ENCODE measurements at places on chromosomes 3 and 15. TPM values are rescaled to one million over a fixed set of nuclear protein-coding genes. Genes with fewer than 3 reads are reported as not detected.

GRCh38 chr3:171257251-171258203, 202.7 kb downstream of the TNIK start:
- DNase-seq, result no peak

DNA sequence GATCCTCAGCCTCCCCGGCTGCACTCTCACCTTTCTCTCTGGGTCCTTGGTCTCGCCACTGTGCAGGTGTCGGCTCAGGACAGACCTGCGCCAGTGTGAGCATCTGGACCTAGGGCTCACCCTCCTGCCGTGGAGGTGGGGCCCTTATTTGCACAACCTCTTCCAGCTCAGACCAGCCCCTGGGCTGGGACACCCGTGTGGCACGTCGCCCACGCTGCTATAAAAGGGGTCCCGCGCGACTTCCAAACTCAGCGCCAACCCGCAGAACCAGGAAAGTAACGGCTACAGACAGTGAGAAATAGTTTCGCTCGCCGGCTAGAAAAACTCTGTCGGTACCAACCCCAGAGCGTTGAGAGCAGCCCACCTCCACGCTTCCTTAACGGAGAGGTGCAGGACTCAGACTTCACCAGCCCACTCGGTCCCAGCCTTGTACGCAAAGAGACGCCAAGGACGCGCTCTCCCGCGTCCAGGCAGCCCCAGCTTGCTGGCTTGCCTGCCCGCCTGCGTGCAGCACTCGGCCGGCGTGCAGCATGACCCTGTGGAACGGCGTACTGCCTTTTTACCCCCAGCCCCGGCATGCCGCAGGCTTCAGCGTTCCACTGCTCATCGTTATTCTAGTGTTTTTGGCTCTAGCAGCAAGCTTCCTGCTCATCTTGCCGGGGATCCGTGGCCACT, at the start of the genes DUOX2 and DUOXA2:
Gene DUOX2, minus strand, starts transcription at position 97 of the 675 bp plus-strand sequence. CDS start 761 bp downstream, outside the sequence.
Gene DUOXA2, plus strand, starts transcription at position 251 of the 675 bp plus-strand sequence. Its CDS starts 280 bp downstream, at position 531.
- DNase-seq, result no peak

- peak; percentile 94 for DNase-seq
Observed at GRCh38 chr3:98972155-98972554, 70.7 kb upstream of the DCBLD2 start.

DNA sequence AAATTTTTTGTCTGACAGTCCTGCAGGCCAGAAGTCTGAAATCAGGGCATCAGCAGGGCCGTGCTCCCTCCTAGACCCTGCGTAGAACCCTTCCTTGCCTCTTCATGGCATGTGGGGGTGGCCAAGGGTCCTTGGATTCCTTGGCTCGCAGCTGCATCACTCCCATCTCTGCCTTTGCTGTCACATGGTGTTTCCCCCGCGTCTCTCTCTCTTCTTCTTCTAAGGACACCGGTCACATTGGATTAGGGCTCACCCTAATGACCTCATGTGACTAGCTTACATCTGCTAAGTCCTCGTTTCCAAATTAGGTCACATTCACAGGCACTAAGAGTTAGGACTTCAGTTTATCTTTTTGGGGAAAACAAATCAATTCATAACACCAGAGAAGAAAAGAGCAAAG, 12.0 kb downstream of the SLCO3A1 start:
- no peak for DNase-seq

- no peak for DNase-seq
Observed at GRCh38 chr3:72829701-72830100, 18.5 kb downstream of the SHQ1 start.

DNA sequence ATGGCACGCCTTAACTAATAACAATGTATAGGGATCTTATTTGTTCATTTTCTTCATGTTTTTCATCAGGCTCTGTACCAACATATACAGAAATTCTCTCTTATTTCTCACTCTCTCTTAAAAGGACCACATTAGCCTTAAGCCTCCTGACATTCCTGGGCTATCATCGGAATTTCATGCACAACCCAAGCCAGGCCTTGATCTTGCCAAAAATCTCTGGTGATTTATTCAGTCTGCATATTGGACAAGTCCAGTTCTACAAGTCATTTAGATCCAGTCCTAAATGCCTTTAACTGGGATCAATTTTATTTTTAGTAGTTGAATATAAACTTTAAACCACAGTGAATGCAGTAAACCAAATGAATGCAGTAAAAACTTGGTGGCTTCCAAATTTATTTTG, 385.4 kb downstream of the MECOM start:
- no peak for DNase-seq

DNA sequence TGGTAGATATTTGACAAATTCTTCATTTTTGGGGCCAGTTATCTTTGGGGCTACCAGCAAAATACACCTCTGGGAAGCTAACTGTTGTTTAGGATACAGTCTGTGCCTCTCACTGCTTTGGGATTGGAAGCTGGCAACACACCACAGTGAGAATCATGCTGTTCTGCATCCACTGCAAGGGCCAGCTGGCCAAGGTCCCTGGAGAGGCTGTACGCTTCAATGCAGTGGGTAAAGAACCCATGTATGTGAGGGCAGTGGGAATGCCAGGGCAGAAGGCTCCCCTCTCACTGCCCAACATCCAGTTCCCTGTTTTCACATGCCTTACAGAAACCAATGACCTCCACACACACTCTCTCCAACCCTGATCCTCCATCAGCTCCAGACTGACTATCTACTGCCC, 20.1 kb downstream of the ZDHHC3 start:
- no peak for DNase-seq

DNA sequence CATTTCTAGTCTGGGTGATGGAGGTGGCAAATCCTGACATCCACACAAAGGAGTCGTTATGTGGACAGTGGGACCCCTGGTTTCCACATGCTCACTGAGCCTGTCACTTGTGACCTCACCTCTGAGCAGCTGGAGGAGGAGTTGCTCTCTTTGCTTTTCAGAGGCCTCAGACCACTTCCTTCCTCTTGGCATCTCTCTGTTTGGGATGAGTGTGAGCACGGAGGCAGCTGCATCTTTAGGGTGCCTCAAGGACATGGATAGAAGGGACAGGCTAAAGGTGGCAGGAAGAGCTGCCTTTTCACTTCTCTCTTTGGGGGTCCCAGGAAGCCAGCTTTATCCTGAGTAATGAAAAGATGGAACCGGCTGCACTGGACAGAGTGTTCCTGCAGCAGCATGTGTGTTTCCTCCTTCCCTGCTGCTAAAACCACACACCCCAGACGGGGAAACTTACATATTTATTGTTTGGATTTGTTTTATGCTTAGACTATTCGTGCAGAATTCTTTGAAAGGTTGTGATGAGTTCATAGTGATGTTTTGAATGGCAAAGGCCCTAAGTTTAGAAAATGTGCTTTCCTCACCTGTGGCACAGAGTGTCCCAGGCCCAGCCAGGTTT, 31.8 kb downstream of the GPR171 start:
- peak; percentile 21 for DNase-seq

- no peak for DNase-seq
Observed at GRCh38 chr3:183100376-183100775, 1.1 kb upstream of the MCCC1 start.

GRCh38 chr3:9226326-9226725, 23.1 kb downstream of the SRGAP3 start:
- peak; percentile 55 for DNase-seq

- no peak for DNase-seq
Observed at GRCh38 chr3:11363715-11364114, 91.5 kb downstream of the ATG7 start.

DNA sequence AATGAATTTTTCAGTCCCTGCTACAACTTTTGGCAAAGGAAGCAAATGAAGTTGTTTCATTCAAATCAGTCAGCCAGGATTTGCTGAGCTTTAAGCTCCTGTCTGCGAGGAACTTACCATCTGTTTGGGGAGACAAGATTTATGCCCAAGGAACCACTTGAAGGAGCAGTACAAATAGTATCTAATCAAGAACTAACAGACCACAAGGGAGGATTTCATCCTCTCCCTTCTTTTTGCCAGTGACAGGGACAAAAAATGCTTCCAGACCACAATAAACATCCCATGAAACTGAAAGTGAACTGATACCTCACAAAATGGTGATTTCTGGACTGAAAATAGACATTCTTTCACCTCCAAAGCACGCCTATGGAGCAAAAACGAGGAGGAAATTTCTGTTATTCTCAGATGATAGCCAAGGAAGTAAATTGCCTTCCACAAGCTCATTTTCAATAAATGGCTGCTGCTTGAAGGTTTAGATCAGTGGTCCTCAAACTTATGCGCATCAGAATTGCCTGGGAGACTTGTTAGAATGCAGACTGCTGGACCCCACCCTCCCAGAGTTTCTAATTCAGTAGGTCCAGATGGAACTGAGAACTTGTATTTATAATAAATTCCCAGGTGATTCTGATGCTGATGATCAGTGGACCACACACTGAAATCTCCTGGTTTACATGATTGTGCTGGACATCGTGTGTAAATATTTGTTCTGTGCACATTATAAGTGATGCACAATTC, 202.4 kb upstream of the GADL1 start:
- DNase-seq, result no peak

DNA sequence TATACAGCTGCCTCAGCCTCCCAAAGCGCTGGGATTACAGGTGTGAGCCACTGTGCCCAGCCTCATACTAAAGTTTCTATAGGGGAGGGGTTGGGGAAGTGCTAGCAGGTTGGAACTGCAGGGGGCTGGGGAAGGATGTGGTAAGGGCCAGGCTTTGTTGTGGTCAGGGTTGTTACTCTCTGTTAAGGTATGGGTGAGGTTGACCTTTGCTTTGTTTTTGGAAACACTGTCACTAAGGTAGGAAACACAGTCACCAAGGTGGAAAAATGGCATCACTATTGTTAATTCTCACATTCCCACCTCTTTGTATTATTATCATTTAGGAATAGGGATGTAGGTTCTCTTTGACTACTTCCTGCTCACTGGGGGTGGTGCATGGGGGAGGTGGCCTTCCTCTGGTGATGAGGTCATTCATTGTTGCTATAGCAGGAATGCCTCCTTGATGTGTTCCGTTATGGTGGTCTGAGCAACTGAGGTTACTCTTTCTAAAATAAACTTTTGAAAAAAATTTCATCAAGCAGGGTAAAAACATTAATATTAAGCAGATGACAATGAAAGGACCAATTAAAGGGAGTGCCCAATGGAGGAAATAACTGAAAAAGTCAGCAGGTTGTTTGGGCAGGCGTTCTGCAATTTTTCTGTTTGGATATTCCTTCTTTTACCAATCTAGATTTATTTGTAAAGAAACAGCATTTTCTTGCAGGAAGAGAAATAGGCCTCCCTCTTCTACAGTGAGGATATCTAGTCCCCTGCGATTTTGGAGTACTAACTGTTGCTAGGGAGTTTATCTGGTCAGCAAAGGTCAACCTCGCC, 150.5 kb downstream of the WDR76 start:
- peak; percentile 19 for DNase-seq

GRCh38 chr3:136734382-136735070, 17.7 kb downstream of the STAG1 start:
- DNase-seq, result no peak

GRCh38 chr3:32194653-32195052, 43.8 kb upstream of the CMTM8 start:
- peak; percentile 4 for DNase-seq

DNA sequence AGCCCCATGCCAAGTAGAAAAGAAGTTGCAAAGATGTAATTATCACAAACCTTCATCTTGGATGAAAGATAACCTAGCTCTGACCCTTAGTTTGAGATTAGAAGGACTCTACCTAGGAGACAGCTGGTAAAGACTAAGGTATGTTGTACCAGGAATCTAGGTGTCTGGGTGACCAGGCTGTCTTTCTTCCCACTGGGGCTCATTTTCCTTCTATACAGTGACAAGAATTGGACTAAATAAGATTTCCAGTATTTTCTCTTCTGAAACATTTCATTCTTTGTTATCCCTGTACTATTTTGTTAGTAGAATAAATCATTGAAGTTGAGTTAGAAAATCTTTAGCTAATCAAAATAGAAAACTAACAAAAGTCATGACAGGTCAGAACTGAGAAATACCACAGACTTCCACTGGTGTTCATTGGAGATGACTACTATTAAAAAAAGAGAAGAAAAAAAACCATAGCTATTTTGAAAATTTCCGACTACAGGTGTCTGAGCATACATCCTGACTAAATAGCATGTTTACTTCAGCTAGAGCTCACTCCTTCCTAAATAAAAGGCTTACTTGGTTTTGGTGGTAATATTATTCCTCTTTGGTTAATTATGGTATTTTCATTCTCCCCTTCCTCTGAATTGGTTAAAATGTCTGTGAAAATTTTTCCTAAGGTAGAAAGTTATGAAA, 10.1 kb downstream of the TGFBR2 start:
- no peak for DNase-seq

- no peak for DNase-seq
Observed at GRCh38 chr15:74443100-74443909, 9.5 kb upstream of the SEMA7A start.

DNA sequence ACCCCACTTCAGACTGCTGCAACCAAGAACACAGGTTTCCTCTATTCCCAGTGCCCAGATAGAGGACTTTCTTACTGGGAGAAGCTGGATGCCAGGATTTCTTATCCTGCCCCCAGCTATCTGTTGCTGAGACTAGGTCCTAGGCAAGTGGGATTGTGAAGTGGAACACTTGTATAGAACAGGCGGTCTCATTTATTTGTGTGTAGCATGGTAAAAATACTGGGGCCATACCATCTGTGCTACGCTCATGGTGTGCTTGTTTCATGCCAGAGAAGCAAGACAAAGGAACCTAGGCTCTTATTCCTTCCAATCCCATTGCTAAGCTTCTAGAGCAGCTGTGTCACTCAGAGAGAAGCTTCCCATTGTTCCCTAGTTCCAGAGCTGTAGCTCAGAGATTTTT, 191.5 kb upstream of the EPHA6 start:
- no peak for DNase-seq

DNA sequence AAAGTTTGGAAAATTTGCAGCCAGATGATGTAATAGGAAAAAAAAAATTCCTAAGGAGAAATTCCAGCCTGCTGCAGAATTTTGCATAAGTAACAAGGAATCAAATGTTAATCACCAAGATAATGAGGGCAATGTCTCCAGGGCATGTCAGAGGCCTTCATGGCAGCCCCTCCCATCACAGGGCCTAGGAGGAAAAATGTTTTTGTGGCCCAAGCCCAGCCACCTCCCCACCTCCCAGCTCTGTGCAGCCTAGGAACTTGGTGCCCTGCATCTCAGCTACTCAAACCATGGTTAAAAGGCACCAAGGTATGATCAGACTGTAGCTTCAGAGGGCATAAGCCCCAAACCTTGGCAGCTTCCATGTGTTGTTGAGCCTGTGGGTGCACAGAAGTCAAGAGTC, 704.7 kb upstream of the ROBO1 start:
- no peak for DNase-seq

GRCh38 chr15:67809441-67809840, 15.9 kb upstream of the SKOR1 start:
- no peak for DNase-seq

- DNase-seq, result no peak
Observed at GRCh38 chr3:170132335-170132734, 49.2 kb downstream of the PHC3 start.

GRCh38 chr15:55789066-55789660, 46.2 kb upstream of the PRTG start:
- no peak for DNase-seq

GRCh38 chr3:177282119-177282655, 84.9 kb upstream of the TBL1XR1 start:
- no peak for DNase-seq

RASL12 gene
- 1.6 TPM for total RNA-seq

MEX3B gene
- total RNA-seq, result 6.1 TPM

NR2E3 gene
- not detected for total RNA-seq

TRH gene
- not detected for total RNA-seq

ALS2CL gene
- 0.74 TPM for total RNA-seq

ZDHHC23 gene
- 6.0 TPM for total RNA-seq

EPB42 gene
- not detected for total RNA-seq

HSPBAP1 gene
- 12.7 TPM for total RNA-seq

TBL1XR1 gene
- total RNA-seq, result 100 TPM

ZSCAN29 gene
- 25.3 TPM for total RNA-seq

PHLDB2 gene
- total RNA-seq, result 79.5 TPM

SENP5 gene
- total RNA-seq, result 69.4 TPM

LRRIQ4 gene
- not detected for total RNA-seq

DNAH12 gene
- total RNA-seq, result 0.06 TPM

FBXO40 gene
- total RNA-seq, result not detected
